ENCODE measurements at places on chromosomes 7 and 10. TPM values are rescaled to one million over a fixed set of nuclear protein-coding genes. Genes with fewer than 3 reads are reported as not detected.

The LRRC18 gene
- total RNA-seq, result not detected

The PLCE1 gene
- total RNA-seq, result 1.4 TPM

The SPDYE2B gene
- total RNA-seq, result not detected

The TMEM26 gene
- not detected for total RNA-seq

DNA sequence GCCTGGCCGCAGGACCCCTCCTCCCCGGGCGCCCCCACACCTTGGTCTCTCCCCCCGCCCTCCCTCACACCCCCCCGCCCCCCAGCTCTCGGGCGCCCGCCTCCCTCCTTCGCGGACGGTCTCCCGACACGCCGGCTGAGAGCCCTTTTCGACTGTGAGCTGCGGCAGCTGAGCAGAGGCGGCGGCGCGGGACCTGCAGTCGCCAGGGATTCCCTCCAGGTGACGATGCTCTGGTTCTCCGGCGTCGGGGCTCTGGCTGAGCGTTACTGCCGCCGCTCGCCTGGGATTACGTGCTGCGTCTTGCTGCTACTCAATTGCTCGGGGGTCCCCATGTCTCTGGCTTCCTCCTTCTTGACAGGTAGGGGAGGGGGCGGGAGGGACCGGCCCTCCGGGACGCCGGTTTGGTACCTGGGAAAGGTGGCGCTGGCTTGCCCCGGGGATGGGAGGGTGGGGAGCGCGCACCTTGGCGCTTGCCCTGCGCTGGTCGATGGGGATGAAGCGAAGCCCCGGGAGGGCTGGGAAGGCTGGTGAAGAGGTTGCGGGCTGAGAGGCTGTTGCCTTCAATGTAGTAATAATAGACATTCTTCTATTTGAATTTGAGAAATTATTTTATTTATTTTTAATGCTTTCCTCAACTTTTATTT lies at the start of gene BMPER:
Gene BMPER, plus strand, starts transcription at position 151 of the 644 bp plus-strand sequence. Its CDS starts 75 bp downstream, at position 226.
- no peak for DNase-seq

- DNase-seq, result no peak
Measured at GRCh38 chr7:70319057-70319456, 720.8 kb downstream of the AUTS2 start.

- DNase-seq, result no peak
Measured at GRCh38 chr10:21057436-21057835, 160.3 kb upstream of the NEBL start.

GRCh38 chr10:71090801-71091200 lies 121.6 kb upstream of the UNC5B start:
- no peak for DNase-seq

DNA sequence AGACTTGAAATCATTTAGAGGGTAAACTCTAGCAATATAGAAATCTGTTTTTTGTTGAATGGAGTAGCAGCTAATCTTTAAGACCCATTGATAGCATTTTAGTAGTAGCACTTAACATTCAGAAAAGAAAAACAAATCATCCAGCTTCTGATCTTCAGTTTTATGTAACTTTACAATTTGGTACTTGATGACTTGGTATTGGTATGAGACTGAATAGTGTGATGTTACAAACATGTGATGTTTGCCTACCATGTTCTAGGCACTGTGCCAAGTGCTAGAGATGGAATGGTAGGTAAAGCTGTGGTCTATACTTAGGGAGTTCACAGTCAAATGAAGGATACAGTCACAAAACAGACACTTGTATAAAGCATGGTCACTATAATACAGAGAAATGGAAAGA lies 21.3 kb downstream of the ZEB1 start:
- no peak for DNase-seq

DNA sequence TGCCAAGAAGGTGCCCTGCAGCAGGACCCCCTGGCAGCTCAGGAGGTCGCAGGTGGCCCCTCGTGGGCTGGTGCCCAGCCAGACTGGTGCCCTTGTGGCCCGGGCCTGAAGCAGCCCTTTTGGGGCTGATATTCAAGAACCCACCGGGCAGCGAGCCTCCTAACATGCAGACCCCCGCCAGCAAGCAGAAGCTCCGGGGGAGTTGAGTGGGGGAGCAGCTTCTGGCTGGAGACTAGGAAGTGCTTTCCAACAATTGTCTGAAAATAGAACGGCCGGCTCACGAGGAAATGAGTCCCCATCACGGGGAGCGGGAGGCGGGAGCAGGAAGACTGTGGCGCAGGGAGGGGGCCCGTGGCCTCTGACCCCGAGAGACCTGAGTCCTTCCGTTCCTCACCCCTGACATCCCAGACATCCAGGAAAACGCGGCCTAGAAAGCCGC lies 9.5 kb upstream of the INTS1 start:
- DNase-seq, result no peak

DNA sequence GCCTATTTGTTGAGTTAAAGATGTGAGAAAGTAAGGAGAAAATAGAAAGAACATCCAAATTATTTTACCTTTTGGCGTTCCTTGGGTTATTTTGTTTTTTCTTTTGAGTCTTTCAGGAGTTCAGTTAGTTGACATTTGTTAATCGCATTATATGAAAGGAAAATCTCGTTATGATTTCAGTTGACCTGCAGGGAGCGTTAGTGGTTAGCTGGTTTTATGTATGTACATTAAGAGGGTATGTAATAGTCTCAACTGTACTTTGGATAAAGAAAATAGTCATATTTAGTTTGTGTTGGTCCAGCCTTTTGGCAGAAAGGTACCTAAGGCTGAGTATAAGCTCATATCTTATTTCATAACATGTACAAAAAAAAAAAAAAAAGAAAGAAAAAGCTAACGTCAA lies 4.0 kb downstream of the BMPER start:
- no peak for DNase-seq

GRCh38 chr10:116410351-116410750 lies 17.3 kb upstream of the PNLIPRP3 start:
- no peak for DNase-seq

- no peak for DNase-seq
Measured at GRCh38 chr7:64904008-64904407, 935 bp downstream of the ZNF273 start.

GRCh38 chr10:103616705-103617601 lies 123.4 kb downstream of the NEURL1 start:
- DNase-seq, result no peak

DNA sequence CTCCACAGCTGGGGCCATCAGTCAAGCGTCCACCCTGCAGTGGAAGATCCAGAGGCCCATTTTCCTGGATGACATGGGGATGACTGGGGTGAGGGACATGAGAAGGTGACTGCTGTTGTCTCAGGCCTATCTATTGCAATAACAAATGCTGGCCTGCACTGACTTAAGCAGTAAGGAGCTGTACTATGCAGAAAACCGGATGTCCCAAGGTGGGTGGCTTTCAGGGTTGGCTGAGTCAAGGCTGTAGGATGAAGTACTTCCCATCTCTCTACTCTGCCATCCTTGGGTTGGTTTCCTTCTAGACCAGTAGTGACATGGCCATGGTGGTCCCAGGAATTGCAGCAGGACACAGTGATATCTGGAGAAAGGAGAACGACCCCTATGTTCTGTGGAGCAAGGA lies 48.1 kb downstream of the NEURL1 start:
- no peak for DNase-seq

- peak; percentile 41 for DNase-seq
Measured at GRCh38 chr10:132886211-132887099, 55.9 kb downstream of the CFAP46 start.

DNA sequence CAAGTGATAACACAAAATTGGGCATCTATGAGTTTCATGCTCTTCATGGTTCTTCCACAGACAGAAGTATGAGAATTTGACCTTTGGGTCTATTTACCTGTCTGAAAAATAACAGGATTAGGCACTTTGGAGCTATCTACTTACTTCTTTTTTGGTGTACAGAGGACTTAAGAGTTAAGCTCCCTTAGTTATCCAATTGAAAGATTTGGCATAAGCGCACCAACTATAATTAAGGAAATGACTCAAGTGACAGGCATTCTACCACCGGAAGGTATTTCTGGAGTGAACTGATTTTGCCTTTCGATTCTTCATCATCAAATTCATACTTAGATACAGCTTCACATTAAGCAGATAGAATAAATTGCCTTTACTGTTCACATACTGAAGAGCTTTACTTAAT lies 43.9 kb downstream of the IFIT5 start:
- peak; percentile 36 for DNase-seq

DNA sequence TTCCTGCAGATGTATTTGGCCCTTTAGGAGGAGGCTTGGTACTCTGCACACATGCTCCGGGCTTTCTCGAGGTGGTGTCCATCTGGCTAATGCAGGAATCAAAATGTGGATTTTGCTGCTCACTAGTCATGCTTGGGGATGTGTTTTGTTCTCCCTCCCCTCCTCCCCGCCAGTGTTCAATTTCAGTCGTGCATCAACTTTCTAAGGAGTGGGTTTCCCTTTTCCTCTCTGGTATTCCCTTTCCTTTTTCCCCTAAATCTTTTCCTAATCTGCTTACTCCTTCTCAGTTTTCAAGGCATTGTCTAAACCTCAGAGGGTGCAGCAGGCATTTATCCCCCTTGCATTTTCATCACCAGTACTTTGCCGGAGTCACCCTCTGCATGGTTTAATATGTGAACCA lies 201.8 kb downstream of the CCDC3 start:
- DNase-seq, result no peak

DNA sequence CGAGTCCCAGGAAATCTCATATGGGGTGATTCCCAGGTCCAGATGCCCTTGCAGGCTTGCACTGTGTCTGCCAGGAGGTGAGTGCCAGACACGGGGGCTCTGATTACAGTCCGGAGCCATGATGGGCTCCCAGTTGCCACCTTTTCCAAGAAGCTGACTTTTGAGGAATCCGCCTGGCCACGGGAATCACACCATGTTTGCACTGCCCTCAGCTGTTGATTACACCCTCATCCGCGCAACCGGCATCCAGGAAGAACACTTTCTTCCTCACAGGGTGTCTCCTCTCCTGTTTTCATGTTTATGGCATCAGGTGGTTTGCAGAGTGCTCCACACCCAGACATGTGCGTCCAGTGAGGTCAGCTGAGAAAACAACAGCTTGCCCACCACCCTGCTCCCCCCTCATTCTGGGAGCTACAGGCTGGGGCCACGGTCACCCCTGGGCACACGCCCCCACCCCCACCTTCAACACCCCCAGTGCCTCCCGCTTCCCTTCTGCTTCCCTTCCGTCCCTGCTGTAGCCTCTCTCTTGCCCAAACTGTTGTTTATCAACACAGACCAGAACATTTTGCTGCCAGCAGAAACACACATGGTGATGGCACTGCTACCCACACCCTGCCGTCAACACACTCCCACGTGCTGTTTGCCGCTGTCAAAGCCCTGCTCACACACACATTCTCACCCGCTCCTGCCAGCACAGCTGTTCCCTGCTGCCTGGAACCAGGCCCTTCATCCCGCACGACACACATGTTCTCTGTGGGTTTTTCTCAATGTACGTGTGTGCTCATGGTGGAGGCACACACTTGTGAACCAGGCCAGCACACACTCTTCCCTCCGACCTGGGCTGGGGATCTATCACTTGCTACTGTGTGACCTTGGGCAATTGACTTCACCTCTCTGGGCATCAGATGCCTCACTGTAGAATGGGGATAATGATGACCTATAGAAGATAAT lies 35.8 kb downstream of the DDIT4 start:
- peak; percentile 25 for DNase-seq

- DNase-seq, result no peak
Measured at GRCh38 chr7:20219062-20219445, 1.9 kb upstream of the MACC1 start.

DNA sequence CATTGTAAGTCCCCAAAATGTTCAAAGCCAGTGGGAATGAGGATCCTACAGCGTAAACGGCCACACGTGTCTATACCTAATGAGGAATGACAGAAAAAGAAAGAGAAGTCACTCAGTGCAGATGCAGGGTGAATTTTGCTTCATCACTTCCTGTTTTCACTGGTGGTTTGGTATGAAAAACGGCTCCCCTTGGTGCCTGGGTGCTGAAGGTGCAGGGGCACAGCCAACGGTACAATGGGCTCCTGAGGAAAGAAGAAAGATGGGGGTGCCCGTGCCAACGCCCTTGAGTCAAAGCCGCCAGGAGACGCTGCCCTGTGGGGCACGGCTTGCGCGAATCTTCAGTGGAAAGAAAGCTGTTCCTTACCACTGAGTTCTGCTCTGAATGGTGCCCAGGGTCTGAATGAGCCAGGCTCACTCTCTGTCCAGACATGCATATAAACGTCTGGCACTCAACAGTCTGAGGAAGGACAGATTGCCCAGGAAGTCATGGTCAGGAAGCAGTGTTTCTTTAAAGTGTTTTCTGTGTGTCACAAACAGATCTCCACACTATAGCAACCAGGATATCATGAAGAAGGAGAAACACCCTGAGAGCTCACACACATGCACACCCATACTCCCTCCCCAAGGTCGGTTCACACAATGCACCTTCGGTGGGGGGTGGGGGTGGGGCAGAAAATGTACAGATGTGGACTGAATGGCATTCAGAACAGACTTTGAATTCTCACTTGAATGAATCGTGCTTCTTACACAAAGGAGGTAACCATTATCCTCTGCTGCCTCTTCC lies 105.8 kb downstream of the ELMO1 start:
- no peak for DNase-seq

DNA sequence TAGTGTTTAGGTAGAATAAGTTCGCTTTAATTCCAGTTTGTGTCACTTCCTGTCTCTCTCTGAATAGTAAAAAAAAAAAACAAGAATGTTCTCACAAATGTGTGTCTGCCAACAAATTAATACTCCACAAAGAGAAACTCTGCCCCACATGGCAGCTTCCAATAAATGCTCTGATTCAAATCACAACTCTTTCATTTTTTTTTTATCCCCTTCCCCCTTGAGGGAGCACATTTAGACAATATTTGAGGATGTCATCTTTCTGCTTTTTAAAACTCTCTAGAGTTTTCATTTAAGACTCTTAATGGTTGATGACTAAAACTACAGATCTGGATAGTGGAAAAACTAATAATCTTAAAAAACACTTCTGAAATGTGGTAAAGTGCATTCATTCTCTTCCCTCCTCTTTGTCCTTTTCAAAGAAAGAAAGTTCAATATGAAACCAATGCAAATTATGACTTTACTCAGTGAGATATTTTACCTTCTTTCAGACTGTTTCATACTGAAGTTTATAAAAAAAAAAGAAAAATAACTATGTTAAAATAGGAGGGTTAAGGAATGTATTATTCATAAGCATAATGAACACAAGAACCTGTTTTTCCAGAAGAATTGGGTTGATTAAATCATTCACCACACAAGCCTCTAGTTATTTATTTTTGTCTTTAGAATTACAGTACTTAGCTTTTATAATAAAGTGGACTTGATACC lies 42.3 kb downstream of the ARID5B start:
- peak; percentile 81 for DNase-seq

- no peak for DNase-seq
Measured at GRCh38 chr7:20783700-20784387, 2.8 kb downstream of the SP8 start.

DNA sequence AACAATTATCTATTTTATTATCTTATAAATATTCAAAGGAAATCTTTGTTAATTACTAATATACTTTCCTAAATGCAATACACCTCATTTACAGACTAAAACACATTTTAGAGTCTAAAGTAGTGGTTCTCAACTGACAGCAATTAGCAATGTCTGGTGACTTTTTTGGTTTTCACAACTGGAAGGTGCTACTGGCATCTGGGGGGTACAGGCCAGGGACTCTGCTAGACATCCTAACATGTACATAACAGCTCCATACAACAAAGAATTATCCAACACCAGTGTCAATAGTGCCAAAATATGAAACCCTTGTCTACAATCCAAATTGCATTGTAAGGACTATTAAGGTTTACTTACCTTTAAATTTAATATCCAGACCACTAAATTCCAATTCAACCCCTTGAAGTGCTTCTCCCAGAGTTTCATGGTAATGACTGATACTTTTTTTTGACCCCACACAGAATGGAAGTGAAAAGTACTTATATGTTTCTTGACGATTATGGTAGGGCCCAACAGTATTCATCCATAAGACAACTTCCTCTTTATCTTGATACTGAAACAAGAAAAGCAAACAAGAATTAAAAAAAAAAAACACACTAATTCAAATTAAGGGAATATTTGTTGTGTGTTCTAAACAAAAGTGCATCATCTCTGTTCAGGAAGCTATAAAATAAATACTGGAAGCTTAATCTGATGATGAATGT lies 10.4 kb downstream of the TM9SF3 start:
- no peak for DNase-seq

All from HT-29 (cell line).